ENCODE measurements at places on chromosomes 3 and 15.

DNA sequence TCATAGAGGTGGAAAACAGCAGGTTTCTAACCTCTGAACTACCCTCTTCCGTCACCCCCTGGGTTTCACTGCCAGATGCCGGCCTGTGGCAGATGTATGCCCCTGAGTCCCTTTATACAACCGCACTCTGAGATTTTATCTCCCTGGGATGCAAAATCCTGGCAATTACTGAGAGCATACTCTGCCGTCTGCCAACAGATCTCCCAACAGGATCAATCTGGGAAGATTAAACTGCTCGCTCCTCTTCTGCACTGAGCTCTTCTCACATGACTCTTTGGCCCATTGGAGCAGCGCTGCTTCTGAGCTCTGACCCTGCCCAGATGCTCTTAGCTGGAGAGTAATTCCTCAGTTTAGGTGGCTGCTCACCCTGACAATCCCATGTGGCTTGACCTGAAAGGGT lies 133.2 kb downstream of the LIPC start:
- no peak for DNase-seq

GRCh38 chr3:86046436-86047136 lies 944.4 kb downstream of the VGLL3 start:
- no peak for DNase-seq

- no peak for DNase-seq
These were observed 88.1 kb upstream of the TGFBR2 start for GRCh38 chr3:30518181-30518864.

DNA sequence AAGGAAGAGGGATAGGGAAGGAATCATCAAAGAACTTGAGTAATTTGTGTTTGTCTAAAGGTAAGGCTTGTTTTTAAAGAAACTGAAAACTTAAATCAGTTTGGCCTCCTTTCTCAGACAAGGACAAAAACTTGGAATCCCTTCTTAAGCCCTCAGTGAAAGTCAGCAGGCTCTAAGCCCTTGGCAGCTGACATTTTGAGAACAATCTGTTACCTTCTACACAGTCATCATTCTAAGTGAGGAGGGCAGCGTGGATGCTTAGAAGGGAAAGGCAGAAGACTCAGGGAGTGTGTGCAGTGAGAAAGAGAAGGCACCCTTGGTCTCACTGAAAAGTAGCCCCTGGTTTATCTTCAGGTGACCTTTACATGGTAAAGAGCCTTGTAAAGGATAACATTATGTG lies 10.8 kb downstream of the HSPBAP1 start:
- DNase-seq = no peak

GRCh38 chr3:122956693-122957455 lies 70.7 kb downstream of the SEMA5B start:
- no peak for DNase-seq

GRCh38 chr3:107446706-107447105 lies 69.5 kb downstream of the CCDC54 start:
- no peak for DNase-seq

DNA sequence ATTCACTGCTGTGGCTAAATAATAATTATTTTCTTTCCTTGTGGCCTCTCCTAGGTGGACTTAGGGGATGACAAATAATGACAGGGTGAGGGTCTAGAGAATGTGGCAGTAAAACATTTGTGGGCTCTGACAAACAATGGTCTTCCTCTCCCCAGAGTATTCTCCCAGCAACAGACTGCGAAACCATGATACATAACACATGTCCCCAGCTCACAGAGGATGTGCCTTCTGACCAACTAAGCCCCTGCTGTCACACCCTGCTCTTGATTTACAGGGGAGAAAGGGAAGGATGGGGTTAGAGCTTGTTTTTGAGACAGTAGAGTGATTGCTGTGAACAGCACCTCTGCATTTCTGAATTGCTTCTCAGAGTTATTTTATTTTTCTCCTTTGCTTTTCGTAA lies 116.6 kb upstream of the CTDSPL start:
- DNase-seq = no peak

DNA sequence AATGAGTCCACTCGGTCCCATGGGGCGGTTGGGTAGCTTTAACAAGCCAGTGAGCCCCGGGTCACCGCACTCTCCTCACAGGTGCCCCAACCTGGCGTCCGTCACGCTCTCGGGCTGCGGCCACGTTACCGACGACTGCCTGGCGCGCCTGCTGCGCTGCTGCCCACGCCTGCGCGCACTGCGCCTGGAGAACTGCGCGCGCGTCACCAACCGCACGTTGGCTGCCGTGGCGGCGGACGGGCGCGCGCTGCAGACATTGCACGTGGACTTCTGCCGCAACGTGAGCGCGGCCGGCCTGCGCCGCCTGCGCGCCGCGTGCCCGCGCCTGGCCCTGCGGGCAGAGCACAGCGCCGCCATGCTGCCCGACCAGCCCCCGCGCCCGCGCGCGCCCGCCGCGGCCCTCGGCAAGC lies 3.4 kb downstream of the FBXL22 start:
- peak; percentile 93 for DNase-seq

GRCh38 chr3:76656531-76657070 lies 383.3 kb upstream of the ROBO2 start:
- DNase-seq = no peak

- peak; percentile 54 for DNase-seq
These were observed 121.9 kb upstream of the MEF2A start for GRCh38 chr15:99443768-99444446.

- no peak for DNase-seq
These were observed 627.2 kb downstream of the CADM2 start for GRCh38 chr3:85586018-85586417.

DNA sequence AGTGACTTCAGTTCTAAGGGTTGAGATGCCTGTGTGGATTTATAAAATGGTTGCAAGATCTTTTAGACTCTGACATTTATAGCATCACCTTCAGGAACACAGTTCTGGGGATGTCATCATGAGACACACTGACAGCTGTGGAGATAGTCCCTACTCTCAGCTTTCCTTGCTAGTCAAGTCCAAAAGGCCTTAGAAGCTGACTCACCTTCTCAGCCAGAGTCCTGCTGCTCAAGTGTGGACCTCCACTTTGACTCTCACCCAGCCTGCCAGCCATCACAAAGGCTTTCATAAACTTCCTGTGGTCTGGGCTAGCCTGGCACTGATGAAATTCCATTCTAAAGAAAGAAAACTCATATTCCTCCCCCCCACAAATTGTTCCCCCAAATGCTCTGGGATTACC lies 44.8 kb downstream of the TMEM39A start:
- DNase-seq = no peak

- DNase-seq = no peak
These were observed 3.9 kb downstream of the RRP9 start for GRCh38 chr3:51937611-51938450.

DNA sequence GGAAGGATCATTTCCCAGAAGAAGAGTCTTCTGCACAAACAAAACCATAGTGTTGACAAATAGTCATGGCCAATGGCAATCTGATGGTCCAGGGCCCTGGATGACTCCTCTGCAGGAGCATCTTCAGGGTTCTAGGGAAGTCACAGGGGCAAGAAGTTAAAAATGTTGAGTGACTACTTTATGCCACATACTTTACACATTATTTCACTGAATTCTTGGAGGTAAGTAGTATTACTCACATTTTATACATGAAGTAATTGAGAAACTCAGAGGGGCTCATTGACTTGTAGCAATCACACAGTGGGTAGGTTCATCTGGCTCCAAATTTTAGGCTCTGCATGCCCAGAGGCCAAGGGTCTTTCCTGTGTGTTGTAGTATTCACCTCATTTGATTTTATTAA lies 430.2 kb upstream of the MCTP2 start:
- DNase-seq = no peak

GRCh38 chr3:88219138-88219792 lies 69.5 kb downstream of the C3orf38 start:
- no peak for DNase-seq

DNA sequence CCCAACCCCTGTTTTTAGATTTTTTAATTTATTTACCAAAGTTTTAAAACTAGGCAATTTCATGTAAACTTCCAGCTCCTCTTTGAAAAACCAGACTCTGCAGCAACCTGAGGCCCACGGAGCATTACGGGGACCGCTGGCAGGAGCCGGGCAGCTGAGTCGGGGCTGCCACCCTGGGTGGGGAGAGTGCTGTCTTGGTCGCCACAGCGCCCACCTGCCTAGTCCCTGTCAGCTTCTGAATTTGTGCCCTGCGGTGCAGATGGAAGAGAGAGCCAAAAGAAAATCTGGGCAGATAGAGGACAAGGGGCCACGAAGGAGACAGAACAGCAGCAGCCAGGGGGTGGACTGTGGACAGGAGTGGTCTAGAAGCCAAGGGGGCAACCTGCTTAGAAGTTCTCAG lies 34.6 kb downstream of the PXYLP1 start:
- no peak for DNase-seq

DNA sequence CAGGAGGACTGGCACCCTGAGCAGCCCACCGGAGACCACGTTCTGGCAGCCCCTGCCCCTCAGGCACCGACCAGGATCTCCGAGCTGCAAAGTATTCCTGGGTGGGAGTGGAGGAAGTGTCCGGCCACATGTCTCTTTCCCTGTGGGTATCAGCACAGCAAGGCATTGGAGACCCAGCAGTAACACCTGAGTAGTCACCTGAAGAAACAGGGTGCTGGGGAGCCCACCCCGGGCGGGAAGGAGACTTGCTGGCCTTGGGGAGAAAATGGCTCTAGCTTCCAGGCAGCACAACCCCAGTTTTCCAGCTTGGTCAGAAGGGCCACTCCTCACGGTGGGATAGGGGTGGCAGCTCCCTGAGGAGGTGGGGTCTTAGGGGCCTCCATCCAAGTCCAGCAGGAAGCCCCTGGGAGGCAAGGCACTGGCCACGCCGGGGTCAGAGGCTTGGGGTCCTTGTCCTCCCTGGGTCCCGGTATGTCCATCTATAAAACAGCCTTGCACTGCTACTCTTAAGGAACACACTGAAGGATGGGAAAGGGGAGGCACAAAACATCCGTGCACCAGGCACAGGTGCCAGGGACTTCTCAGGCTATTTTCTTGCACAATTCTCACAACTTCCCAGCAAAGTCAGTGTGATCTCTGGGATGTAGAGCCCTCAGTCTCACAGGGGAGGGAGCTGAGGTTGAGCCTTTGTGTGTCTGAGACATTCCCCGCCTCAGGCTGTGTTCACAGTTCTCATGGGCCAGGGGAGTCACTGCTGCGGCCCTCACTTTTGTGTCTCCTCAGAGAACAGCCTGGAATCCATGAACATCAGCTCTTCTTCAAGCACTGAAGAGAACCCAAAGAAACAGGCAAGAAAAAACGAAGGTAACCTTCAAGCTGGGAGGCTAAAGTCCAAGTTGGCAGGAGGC lies 11.9 kb downstream of the CFAP100 start:
- no peak for DNase-seq

DNA sequence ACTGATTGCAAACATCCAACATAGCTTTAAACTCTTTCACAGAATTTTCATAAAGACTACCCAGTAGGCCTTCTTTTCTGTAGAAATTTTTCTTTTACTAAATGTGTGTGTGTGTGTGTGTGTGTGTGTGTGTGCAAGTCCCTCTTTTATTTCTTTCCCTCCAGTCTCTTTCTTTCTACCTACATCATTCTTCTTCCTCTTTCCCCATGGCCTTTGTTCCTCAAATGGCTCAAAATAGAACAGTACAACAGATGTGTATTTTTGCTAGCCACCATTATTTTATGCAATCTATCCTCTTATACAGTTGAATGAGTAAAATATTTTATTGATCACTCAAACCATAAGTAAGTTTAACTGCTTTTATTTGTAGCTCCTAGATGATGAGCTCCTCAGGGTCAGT lies 76.4 kb downstream of the USF3 start:
- DNase-seq = no peak

GRCh38 chr3:20256144-20256543 lies 70.1 kb upstream of the SGO1 start:
- no peak for DNase-seq

GRCh38 chr3:25817107-25817506 lies 27.2 kb downstream of the OXSM start:
- no peak for DNase-seq

DNA sequence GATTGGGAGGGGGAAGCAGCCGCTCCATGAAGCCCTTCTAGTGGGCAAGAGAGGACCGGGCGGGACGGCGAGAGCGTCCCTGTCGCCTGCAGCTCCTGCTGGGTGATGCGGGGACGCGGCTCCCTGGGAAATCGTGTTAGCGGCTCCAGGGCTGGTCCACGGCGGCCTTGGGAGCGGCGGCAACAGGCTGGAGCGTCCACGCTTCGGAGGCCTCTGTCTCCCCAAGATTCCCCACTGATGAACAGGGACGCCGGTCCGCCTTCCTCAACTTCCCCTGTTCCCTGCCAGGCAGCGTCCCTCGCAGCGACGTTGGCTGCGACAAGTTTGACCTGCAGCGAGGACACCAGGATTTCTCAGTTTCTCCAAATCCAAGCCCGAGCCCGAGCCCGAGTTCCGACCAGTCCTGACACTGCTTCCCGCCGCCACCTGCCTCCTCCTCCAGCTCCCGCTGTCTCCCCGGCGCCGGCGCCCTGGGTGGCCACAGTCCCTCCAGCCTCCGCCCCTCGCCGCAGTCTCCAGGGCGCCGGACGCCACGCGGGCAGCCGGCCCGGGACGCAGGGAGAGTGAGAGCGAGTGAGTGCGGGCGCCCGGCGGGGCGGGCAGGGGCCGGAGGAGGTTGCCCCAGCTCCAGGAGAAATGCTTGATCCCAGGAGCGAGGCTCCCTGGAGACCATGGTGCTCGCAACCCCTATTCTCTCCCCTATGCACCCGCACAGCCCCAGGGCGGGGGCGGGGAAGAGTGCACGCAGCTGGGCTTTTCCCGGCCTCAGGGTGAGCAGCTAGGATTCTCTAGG lies 78.1 kb upstream of the RNF7 start:
- DNase-seq = no peak

- DNase-seq = no peak
These were observed 3.2 kb upstream of the AGBL1 start for GRCh38 chr15:86076468-86076867.

DNA sequence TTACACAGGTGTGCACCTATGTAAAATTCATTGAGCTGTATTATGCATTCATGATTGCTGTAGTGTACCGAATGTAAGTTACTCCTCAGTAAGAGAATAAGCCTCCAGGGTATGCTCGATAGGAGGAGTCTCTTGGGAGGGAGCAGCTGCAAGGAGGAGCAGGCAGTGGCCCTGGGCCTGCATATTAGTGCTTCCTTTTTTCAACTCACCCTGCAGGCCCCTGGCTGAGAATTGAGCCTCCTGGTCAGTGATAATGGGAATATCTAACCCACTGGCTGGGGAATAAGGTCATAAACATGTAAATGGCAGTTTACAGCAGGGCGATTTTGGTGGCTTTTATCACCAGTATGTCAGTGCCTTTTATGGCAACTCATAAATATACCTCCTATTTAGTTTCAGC lies 21.7 kb upstream of the SFMBT1 start:
- DNase-seq = no peak

GRCh38 chr3:131371688-131372066 lies 9.9 kb upstream of the NUDT16 start:
- no peak for DNase-seq
